Stomach (tissue), 19 donors: ENCODE measurements at places on chromosomes 4 and X. TPM values are rescaled to one million over a fixed set of nuclear protein-coding genes. Genes with fewer than 3 reads are reported as not detected.
A peak's percentile ranks its signal among the peaks of the same experiment; 100 is the strongest.

GRCh38 chrX:108732630-108733321 lies 3.6 kb downstream of the IRS4 start:
- H3K27ac ChIP-seq = no peak overlapping the region
- no peaks in the 10 kb centered on the region for H3K36me3 ChIP-seq
- H3K4me1 ChIP-seq = peaks cover 12% of the 10 kb centered on the region
- H3K4me3 ChIP-seq = peak overlapping the region; percentile 12
- peaks cover 55% of the 10 kb centered on the region for H3K27me3 ChIP-seq

- H3K36me3 ChIP-seq = no peaks in the 10 kb centered on the region
- no peaks in the 10 kb centered on the region for H3K27me3 ChIP-seq
- H3K4me1 ChIP-seq = peaks cover 8% of the 10 kb centered on the region
- H3K27ac ChIP-seq = peak overlapping the region; percentile 84
Observed at GRCh38 chrX:109732017-109732801, 848 bp downstream of the ACSL4 start.

AWAT1 gene
- polyA plus RNA-seq = not detected

GRCh38 chr4:8737075-8737474 lies 134.6 kb downstream of the HMX1 start:
- H3K4me1 ChIP-seq = no peaks in the 10 kb centered on the region
- H3K36me3 ChIP-seq = no peaks in the 10 kb centered on the region
- no peaks in the 10 kb centered on the region for H3K27me3 ChIP-seq
- H3K27ac ChIP-seq = no peak overlapping the region
- peak; percentile 14 for DNase-seq
- H3K4me3 ChIP-seq = no peak overlapping the region

GRCh38 chrX:24294619-24295018 lies 19.2 kb downstream of the SUPT20HL2 start:
- no peaks in the 10 kb centered on the region for H3K36me3 ChIP-seq
- DNase-seq = no peak
- H3K27me3 ChIP-seq = no peaks in the 10 kb centered on the region
- no peak overlapping the region for H3K4me3 ChIP-seq
- no peaks in the 10 kb centered on the region for H3K4me1 ChIP-seq

DNA sequence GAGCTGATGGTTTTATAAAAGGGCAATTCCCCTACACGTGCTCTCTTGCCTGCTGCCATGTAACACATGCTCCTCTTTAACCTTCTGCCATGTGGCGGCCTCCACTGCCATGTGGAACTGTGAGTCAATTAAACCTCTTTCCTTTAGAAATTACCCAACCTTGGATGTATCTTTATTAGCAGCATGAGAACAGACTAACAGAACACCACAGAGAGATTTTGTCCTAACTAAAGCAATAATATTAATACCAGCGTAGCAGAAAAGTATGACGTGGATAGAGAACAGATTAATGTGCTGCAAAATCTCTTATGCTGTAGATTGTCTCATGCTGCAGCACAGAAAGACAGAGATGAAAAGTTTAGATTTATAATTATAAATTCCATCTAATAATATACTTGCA lies 23.1 kb downstream of the AIMP1 start:
- peaks cover 25% of the 10 kb centered on the region for H3K36me3 ChIP-seq
- no peaks in the 10 kb centered on the region for H3K4me1 ChIP-seq
- DNase-seq = no peak
- no peaks in the 10 kb centered on the region for H3K27me3 ChIP-seq
- H3K27ac ChIP-seq = no peak overlapping the region
- no peak overlapping the region for H3K4me3 ChIP-seq

DNA sequence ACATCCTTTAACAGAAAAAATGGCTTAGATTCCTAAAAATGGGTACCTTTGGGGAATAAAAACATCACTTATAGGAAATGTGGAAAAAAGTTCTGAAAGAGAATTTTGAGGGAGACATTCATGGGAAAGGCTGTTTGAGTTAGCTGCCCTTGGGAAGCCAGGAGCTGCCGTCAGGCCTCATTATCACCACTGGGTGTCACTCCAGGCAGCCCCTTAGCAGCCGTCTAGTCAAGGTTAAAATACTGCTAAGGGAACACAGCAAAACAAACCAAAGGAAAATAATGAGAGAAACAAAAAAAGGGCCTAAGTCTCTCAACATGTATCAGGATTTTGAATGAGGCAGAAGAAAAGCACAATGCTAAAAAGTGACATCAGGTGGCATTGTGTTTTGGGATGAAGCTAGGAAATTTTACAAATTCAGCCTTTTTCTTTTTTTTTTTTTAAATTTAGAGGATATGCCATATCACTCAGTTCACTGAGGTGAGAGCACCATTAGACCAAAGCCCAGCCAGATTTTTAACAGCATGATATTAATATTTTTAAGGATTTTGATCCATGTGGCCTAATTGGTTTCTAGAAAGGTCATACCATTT lies 235.3 kb downstream of the GPAT3 start:
- no peak overlapping the region for H3K27ac ChIP-seq
- no peaks in the 10 kb centered on the region for H3K4me1 ChIP-seq
- no peak overlapping the region for H3K4me3 ChIP-seq
- H3K36me3 ChIP-seq = no peaks in the 10 kb centered on the region
- H3K27me3 ChIP-seq = no peaks in the 10 kb centered on the region
- peak; percentile 82 for DNase-seq

DNA sequence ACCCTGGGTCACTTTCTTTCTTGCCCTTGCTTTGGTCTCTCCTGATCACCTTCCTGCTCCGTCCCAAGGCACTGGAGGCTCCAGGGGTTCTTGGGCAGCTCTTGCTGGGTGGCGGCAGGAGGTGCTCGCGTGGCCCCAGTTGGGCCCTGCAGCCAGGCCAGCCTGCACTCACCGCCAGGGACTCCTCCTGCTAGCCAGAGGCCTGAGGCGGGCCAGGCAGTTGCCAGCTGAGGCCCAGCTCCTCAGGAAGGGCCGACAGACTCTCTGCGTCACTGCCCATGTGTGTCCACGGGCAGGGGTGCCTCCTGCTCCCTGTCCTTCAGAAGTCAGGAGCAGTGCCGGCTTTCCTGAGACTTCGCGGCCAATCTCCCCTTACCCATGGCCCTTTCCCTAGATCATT lies 9.3 kb downstream of the SUV39H1 start:
- H3K27me3 ChIP-seq = no peaks in the 10 kb centered on the region
- H3K4me3 ChIP-seq = no peak overlapping the region
- H3K27ac ChIP-seq = no peak overlapping the region
- no peaks in the 10 kb centered on the region for H3K4me1 ChIP-seq

SPANXN3 gene
- polyA plus RNA-seq = not detected

DNA sequence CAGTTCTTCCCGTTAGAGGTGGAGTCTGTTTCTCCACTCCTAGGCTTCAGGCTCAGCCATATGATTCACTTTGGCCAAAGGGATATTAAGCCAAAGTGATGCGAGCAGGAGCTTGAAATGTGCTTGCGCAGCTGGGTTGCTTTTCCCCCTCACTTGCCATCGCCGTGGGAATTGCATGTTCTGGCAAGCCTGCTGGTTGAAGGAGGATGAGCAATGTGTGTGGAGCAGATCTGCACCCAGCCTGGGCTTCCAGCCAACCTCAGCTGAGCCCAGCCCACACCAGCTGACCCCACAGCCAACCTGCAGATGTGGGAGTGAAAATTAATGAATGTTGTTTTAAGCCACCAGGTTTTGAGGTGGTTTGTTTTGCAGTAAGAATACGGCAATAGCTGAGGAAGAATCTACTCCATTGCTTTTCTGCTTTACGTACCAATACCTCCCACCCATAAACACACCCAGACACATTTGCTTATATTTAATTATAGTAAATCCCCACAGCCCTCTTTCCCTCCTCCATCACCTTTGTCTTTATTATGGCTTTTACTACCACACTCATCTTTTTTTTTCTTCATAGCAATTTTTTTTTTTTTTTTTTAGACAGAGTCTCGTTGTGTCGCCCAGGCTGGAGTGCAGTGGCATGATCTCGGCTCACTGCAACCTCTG lies 132.8 kb upstream of the FUNDC1 start:
- no peaks in the 10 kb centered on the region for H3K27me3 ChIP-seq
- H3K27ac ChIP-seq = no peak overlapping the region
- no peaks in the 10 kb centered on the region for H3K4me1 ChIP-seq

DNA sequence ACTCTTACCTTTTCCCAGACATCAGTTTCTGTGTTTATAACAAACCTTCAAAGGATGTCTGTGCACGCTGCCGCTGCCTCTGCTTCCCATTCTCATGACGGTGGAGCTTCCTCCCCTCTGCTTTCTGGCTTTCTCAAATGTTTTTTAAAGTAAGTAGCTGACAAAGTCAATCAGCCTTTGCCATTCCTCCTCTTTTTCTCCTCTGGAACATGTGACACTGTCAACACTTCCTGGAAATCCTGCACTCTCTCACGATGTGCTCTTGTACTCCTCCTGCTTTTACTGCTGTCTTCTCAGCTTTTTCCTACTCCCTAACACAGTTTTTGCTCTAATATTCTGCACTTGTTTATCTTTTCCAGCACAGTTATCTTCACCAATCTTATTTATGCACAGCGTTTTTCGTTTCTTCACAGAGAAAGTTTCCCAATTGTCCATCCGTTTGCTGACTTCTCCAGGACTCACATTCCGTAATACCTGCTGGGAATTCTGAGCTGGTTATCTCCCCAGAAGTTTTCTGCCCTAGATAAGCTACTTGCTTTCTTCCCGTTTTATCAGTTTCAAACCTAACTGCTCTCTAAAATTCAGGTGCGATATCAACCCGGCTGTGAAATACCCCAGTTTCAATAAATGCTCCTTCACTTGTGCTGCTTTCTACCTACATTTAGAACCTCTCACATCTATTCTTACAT lies 465.6 kb upstream of the AGA start:
- no peak overlapping the region for H3K27ac ChIP-seq
- H3K27me3 ChIP-seq = no peaks in the 10 kb centered on the region
- no peak overlapping the region for H3K4me3 ChIP-seq
- DNase-seq = no peak

KIAA1210 gene
- not detected for polyA plus RNA-seq

GRCh38 chr4:88975958-88976774 lies 80.8 kb downstream of the FAM13A start:
- H3K4me3 ChIP-seq = no peak overlapping the region
- H3K27me3 ChIP-seq = no peaks in the 10 kb centered on the region
- peaks cover 8% of the 10 kb centered on the region for H3K4me1 ChIP-seq
- no peak for DNase-seq
- H3K27ac ChIP-seq = no peak overlapping the region

DNA sequence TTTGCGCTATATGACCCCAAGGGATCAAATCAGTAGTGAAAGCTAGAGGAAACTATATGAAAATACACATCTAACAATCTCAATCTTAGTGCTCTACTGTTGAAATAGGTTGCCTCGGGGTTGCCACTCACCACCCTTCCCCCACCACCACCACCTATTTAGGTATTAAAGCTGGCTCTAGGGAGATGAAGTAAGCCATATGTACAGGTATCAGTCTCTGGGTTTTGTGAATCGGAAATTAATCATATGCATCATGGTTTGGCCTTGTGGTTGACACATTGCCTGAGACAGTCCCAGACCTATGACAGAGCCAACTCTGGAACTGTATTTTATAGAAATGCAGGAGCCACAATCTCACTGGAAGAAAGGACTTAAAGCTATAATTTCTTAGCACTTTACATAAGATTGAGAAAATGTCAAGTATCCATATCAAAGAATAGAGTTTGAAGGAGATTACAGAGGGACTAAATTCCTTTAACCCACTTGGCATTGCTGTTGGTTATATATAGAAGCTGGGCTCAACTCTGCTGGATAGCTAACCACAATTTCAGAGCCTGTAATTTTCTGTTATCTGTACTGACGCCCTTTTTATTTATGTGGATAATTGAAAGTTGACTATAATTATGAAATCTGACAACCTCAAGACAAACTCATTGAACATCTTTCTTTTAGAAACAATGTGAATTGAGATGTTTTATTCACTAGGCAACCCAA lies 26.7 kb upstream of the BMP2K start:
- H3K27me3 ChIP-seq = no peaks in the 10 kb centered on the region
- H3K36me3 ChIP-seq = no peaks in the 10 kb centered on the region
- no peaks in the 10 kb centered on the region for H3K4me1 ChIP-seq
- H3K4me3 ChIP-seq = no peak overlapping the region

DNA sequence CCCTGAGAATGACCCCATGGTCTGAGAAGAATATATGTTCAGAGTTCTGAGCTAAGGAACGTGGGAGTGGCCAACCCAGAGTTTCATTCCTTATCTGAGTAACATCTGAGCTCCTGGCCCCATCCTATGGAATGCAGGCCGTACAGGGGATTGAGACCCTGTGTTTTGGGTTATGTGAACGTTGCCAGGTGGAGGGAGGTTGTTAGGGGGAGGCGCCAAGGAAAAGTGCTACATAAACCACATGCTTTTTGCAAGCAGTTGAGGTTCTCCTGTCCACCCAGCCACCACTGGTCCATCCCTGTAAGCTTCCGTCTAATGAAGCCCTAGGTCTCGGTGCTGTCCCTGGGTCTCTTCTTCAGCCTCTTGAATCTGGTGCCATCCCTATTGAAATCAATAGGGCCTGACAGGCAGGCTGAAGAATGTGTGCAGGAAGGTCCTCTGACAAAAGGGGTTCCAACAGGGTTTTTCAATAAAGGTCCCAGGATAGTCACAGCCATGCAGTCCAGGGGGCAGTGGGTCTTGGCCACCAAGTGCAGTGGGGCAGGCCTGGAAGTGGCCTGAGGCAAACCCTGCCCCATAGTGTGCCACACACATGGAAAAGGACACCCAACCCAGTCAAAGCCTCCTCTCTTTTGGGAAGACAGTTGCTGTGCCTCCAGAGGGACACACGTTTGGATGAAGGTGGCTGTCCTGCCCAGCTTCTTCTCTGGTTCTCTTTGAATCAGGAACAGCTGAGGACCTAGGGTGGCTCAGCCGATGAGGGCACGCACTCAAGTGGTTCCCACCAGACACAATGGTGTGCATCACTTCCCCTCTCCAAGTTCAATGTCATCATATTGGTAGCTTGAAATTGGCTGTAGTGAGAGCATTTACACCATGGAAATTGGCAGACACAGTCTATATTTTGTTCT lies 53.5 kb downstream of the HTRA3 start:
- DNase-seq = no peak
- peaks cover 19% of the 10 kb centered on the region for H3K4me1 ChIP-seq
- no peaks in the 10 kb centered on the region for H3K36me3 ChIP-seq
- no peak overlapping the region for H3K4me3 ChIP-seq
- H3K27ac ChIP-seq = no peak overlapping the region

DNA sequence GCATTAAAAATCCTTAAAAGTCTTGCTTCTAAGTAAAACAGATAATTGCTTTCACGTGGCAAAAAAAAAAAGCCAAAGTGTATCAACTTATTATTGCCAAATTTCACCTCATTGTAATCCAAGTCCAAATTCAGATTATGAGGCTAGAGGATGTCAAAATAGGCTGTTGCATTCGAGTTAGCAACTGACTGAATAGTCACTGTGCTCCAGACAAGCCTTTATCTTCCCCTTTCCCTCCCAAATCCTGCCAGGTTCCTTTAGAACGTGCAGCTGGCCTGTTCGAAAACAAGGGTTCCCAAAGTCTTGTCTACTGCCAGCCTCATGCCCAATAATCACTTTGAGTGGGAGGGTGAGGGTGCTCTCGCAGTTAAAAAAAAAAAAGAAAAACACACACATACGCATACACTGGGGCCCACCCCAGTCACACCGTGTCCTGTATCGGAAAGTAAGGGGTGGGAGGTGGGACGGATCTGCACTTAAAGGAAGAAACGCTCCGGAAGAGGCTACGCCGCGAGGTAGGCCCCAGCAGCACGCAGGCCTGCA lies 603 bp downstream of the MAD2L1 start:
- peaks cover 17% of the 10 kb centered on the region for H3K4me1 ChIP-seq
- H3K4me3 ChIP-seq = peak overlapping the region; percentile 68
- DNase-seq = no peak
- H3K27me3 ChIP-seq = no peaks in the 10 kb centered on the region

- no peaks in the 10 kb centered on the region for H3K4me1 ChIP-seq
- H3K4me3 ChIP-seq = no peak overlapping the region
- DNase-seq = no peak
- no peak overlapping the region for H3K27ac ChIP-seq
- H3K27me3 ChIP-seq = no peaks in the 10 kb centered on the region
Observed at GRCh38 chr4:123568936-123569335, 172.3 kb downstream of the SPRY1 start.

GRCh38 chr4:39620551-39621313 lies 17.9 kb downstream of the SMIM14 start:
- H3K27me3 ChIP-seq = no peaks in the 10 kb centered on the region
- DNase-seq = no peak
- peaks cover 11% of the 10 kb centered on the region for H3K4me1 ChIP-seq
- no peaks in the 10 kb centered on the region for H3K36me3 ChIP-seq
